ENCODE measurements at places on chromosomes 2 and 18. TPM values are rescaled to one million over a fixed set of nuclear protein-coding genes. Genes with fewer than 3 reads are reported as not detected.

- DNase-seq: peak; percentile 78
Observed at GRCh38 chr2:96554293-96555145, 18.0 kb downstream of the ARID5A start.

DNA sequence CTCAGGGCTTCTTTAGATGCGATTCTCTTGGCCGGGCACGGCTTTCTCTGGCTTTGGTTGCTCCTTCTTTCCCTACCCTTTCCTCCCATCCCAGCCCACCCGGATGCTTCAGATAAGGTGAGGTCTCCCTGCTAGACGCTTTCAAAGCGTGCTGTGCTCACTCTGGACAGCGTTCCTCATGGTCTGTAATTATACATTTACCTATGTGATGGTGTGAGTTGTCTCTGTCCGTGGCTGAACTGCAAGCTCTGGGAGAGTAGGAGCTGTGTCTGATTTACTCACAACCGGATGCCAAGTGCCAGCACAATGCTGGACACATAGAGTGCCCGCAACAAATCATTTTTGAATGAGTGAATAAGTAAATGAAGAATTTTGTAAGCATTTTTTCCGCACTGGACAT lies 26.8 kb upstream of the PNPT1 start:
- no peak for DNase-seq

TMEM169 gene
- total RNA-seq: 1.1 TPM

DNA sequence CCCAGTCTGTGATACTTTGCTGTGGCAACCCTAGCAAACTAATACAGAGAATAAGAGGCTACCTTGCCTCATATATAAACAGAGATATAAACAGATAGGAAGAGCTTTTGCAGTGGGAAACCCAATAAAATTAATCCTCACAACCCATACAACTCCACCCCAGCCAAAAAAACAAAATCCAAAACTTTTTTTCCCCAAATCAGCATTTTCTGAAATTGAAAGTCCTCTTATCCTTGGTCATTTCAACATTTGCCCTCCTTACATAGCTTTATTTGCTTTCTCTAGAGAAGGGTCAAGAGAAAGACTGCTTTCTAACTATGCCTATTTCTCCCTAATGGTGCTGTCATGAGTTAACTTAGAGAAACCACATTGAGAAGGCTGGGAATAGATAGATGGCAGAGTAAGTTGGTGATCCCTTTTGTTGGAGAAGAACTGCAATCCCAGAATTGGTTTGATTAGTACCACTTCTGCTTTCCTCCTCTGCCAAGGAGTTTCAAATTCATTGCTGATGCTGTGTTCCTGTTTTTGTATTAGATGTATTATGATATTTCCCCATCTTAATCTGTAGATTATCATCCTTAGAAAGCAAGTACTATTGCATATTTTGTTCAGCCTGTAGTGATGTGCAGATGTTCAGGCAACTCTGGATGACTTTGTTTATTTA lies 76.5 kb upstream of the B3GNT2 start:
- DNase-seq: no peak

ARL6IP6 gene
- 21.7 TPM for total RNA-seq

GCC2 gene
- 20.7 TPM for total RNA-seq
